ENCODE measurements at places on chromosomes 12 and 14. TPM values are rescaled to one million over a fixed set of nuclear protein-coding genes. Genes with fewer than 3 reads are reported as not detected.

Gene KRT82
- not detected for total RNA-seq

Gene THTPA
- 37.2 TPM for total RNA-seq

Gene DNAAF2
- 17.1 TPM for total RNA-seq

Gene SSTR1
- 0.06 TPM for total RNA-seq

Gene RAB15
- 12.9 TPM for total RNA-seq

Gene PLEK2
- 35.5 TPM for total RNA-seq

Gene SLC6A12
- not detected for total RNA-seq

Measured in epithelial cell of proximal tubule (primary cell).